Astrocyte (in vitro differentiated cells and primary cell): ENCODE measurements at places on chromosomes 3 and 15. TPM values are rescaled to one million over a fixed set of nuclear protein-coding genes. Genes with fewer than 3 reads are reported as not detected.

- no peak overlapping the region for H3K4me3 ChIP-seq
- no peak overlapping the region for H3K27ac ChIP-seq
- DNase-seq: no peak
- H3K4me1 ChIP-seq: peaks cover 4% of the 10 kb centered on the region
- no peaks in the 10 kb centered on the region for H3K36me3 ChIP-seq
- peaks cover 97% of the 10 kb centered on the region for H3K27me3 ChIP-seq
Observed at GRCh38 chr15:59998950-59999611, 5.0 kb upstream of the FOXB1 start.

- H3K4me1 ChIP-seq: peaks cover 5% of the 10 kb centered on the region
- H3K36me3 ChIP-seq: no peaks in the 10 kb centered on the region
- H3K4me3 ChIP-seq: no peak overlapping the region
- DNase-seq: no peak
- no peak overlapping the region for H3K27ac ChIP-seq
- peaks cover 9% of the 10 kb centered on the region for H3K27me3 ChIP-seq
Observed at GRCh38 chr3:195916291-195916690, 7.9 kb upstream of the TNK2 start.

- no peaks in the 10 kb centered on the region for H3K27me3 ChIP-seq
- peak; percentile 35 for DNase-seq
- no peak overlapping the region for H3K4me3 ChIP-seq
- H3K4me1 ChIP-seq: peaks cover 12% of the 10 kb centered on the region
- no peaks in the 10 kb centered on the region for H3K36me3 ChIP-seq
- H3K27ac ChIP-seq: no peak overlapping the region
Observed at GRCh38 chr3:151282921-151283320, 4.6 kb upstream of the P2RY14 start.

- no peak overlapping the region for H3K4me3 ChIP-seq
- H3K27me3 ChIP-seq: no peaks in the 10 kb centered on the region
- H3K36me3 ChIP-seq: no peaks in the 10 kb centered on the region
- no peak overlapping the region for H3K27ac ChIP-seq
- no peaks in the 10 kb centered on the region for H3K4me1 ChIP-seq
- DNase-seq: no peak
Observed at GRCh38 chr3:37598808-37599581, 262.7 kb upstream of the CTDSPL start.

- H3K27ac ChIP-seq: no peak overlapping the region
- H3K27me3 ChIP-seq: no peaks in the 10 kb centered on the region
- no peak overlapping the region for H3K4me3 ChIP-seq
- no peaks in the 10 kb centered on the region for H3K4me1 ChIP-seq
- DNase-seq: no peak
- H3K36me3 ChIP-seq: no peaks in the 10 kb centered on the region
Observed at GRCh38 chr3:55724821-55725220, 237.7 kb upstream of the WNT5A start.

DNA sequence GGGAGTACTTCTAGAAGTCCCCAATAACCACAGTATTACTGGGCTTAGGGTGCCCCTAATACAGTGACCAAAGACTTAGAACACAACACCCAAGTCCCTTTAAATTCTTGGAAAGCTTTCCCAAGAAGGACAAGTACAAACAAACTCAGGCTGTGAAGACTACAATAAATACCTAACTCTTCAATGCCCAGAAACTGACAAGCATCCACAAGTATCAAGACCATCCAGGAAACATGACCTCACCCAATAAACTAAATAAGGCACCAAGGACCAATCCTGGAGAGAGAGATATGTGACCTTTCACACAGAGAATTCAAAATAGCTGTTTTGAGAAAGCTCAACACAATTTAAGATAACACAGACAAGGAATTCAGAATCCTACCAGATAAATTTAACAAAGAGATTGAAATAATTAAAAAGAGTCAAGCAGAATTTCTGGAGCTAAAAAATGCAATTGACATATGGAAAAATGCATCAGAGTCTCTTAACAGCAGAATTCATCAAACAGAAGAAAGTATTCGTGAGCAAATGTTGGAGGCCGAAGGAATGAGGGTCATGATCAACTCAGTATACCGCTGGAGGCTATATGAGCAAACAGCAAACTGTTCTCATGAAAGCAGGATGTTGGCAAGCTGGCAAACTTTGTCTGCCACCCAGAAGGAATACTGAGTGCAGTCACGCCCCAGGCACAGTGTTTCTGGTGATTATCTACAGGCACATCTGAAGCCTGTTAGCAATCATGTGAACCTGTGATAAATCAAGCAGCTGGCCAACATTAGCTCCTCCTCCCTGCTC is 87.0 kb upstream of the NECTIN3 start:
- no peak overlapping the region for H3K27ac ChIP-seq
- no peaks in the 10 kb centered on the region for H3K4me1 ChIP-seq
- DNase-seq: no peak
- H3K4me3 ChIP-seq: no peak overlapping the region

GRCh38 chr15:66592505-66593218 is 26.9 kb upstream of the LCTL start:
- no peak overlapping the region for H3K27ac ChIP-seq
- H3K4me1 ChIP-seq: no peaks in the 10 kb centered on the region
- no peak overlapping the region for H3K4me3 ChIP-seq
- H3K27me3 ChIP-seq: peaks cover 5% of the 10 kb centered on the region
- H3K36me3 ChIP-seq: no peaks in the 10 kb centered on the region
- no peak for DNase-seq

DNA sequence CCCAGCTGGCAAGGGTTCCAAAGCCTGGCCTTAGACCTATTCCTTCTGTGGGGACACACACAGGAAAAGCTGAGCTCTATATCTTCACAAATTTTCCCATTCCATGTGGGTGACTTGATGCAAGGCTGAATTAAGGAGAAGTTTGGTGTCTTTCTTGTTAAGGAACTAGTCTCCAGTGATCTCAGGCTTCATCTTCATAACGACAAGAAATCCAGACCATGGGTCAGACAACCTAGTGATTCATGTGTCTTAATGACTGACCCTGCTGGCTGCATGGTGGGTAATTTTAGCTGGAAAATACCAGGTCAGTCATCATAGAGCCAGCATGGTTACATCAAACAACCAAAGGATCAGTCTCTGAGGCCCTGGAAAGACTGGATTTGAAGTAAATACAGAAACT is 112.7 kb upstream of the SLC4A7 start:
- H3K4me3 ChIP-seq: peak overlapping the region; percentile 26
- peaks cover 13% of the 10 kb centered on the region for H3K4me1 ChIP-seq
- H3K27me3 ChIP-seq: no peaks in the 10 kb centered on the region

GRCh38 chr3:61733876-61734275 is 172.5 kb downstream of the PTPRG start:
- no peaks in the 10 kb centered on the region for H3K27me3 ChIP-seq
- H3K4me1 ChIP-seq: no peaks in the 10 kb centered on the region
- no peak for DNase-seq
- H3K4me3 ChIP-seq: no peak overlapping the region
- H3K27ac ChIP-seq: no peak overlapping the region
- no peaks in the 10 kb centered on the region for H3K36me3 ChIP-seq

DNA sequence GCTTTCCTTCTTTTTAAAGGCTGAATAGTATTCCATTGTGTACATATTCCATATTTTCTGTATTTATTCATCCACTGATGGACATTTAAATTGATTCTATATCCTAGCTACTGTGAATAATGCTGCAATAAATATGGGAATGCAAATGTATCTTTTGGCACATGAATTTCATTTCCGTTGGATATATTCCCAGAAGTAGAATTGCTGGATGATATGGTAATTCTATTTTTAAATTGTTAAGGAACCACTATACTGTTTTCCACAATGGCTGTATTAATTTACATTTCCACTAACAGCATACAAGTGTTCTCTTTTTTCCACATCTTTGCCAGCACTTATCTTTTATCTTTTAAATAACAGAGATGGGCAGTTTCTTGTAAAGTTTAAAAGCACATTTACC is 302.7 kb downstream of the CTNNB1 start:
- no peak overlapping the region for H3K4me3 ChIP-seq
- no peak for DNase-seq
- no peak overlapping the region for H3K27ac ChIP-seq
- no peaks in the 10 kb centered on the region for H3K27me3 ChIP-seq

DNA sequence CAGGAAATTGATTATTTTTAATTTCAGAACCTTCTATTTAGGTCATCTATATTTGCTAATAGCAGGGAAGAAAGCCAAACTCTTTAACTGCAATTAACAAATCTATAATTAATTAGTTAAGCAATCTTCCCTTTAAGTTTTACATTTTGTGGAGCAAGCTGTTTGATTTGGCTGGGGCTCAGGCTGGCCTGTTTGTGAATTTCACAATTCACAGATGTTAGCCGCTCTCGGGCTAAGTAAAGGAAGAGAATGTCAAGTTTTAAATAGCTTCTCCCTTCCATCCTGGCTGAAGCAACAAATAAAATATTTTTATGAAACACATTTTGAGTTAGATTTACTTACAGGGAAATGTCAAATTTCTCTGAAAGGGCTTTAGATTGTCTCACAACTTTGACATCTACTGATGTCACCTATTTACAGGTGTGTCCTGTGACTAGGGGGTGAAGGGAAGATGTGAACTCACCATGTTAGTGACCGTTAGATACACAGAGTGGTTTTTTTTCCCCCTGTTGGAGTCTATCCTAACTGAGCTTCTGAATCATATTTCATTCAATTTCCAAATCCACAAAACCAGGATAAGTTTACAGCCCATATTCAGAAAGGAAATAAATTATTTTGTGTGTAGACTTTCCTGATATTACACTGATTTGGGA is 1.3 kb upstream of the TP63 start:
- H3K27me3 ChIP-seq: no peaks in the 10 kb centered on the region
- DNase-seq: no peak
- no peaks in the 10 kb centered on the region for H3K36me3 ChIP-seq
- H3K27ac ChIP-seq: no peak overlapping the region
- H3K4me3 ChIP-seq: no peak overlapping the region
- H3K4me1 ChIP-seq: no peaks in the 10 kb centered on the region

DNA sequence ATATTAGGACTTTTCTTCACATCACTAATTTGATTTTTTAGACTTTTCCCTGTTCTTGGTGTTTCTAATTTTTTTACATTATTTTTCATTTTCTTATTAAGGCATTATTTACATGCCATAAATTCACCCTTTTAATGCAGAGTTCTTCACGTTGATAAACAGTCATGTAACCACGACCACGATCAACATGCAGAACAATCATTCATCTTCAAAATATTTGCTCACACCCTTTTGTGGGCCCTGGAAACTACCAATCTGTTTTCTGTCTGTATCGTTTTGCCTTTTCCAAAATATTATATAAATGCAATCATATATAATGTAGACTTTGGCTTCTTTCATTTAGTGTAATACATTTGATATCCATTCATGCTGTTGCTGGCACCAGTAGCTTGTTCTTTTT is 48.7 kb downstream of the ARRDC4 start:
- no peak for DNase-seq
- no peak overlapping the region for H3K4me3 ChIP-seq
- H3K27me3 ChIP-seq: no peaks in the 10 kb centered on the region
- no peaks in the 10 kb centered on the region for H3K4me1 ChIP-seq

GRCh38 chr3:113557374-113557773 is 25.0 kb downstream of the SIDT1 start:
- DNase-seq: peak; percentile 11
- H3K36me3 ChIP-seq: no peaks in the 10 kb centered on the region
- H3K4me1 ChIP-seq: peaks cover 4% of the 10 kb centered on the region
- H3K27me3 ChIP-seq: no peaks in the 10 kb centered on the region

DNA sequence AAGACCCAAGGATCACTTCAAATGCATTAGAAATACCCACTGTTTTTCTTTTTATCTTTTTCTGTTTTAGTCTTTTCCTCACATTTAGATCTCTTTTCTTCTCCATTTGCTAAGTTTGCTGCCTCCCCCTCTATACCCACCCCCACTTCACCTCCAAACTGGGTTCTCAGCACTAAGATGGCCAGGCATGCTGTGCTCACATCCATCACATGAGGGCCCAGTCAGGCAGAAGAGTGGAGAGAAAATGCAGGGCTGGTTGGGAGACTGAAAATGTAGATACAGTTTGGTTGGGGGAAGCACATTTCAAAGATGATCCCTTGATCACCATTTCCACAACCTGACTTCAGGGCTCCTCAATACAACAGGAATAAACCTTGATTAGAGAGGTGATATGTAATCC is 8.7 kb downstream of the GAP43 start:
- no peak for DNase-seq
- H3K27me3 ChIP-seq: no peaks in the 10 kb centered on the region
- H3K36me3 ChIP-seq: no peaks in the 10 kb centered on the region
- no peak overlapping the region for H3K27ac ChIP-seq
- no peak overlapping the region for H3K4me3 ChIP-seq
- no peaks in the 10 kb centered on the region for H3K4me1 ChIP-seq

GRCh38 chr15:77821188-77821958 is 188.7 kb upstream of the LINGO1 start:
- no peak overlapping the region for H3K27ac ChIP-seq
- DNase-seq: peak; percentile 27
- no peaks in the 10 kb centered on the region for H3K36me3 ChIP-seq
- peaks cover 43% of the 10 kb centered on the region for H3K27me3 ChIP-seq

DNA sequence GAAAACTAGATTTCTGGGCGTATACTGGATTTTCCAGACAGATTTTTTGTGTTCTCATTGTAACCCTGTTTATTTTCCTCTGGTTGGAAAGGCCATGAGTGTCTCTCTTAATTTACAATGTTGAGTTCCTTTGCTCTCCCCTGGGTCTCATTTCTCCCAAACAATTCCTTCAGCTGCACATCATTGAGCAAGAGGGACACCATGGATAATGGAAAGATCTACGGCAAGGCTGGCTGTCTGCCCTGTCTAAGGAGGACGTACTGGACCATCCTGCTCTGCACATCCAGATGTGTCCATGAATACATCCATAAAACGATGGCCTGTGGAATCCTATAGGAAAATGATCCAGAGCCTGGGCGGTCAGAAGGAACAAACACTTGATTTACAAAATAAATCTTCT is 258.1 kb upstream of the MCTP2 start:
- H3K36me3 ChIP-seq: no peaks in the 10 kb centered on the region
- peaks cover 3% of the 10 kb centered on the region for H3K27me3 ChIP-seq
- no peak overlapping the region for H3K27ac ChIP-seq
- H3K4me1 ChIP-seq: no peaks in the 10 kb centered on the region
- DNase-seq: no peak
- H3K4me3 ChIP-seq: no peak overlapping the region

GRCh38 chr3:73249047-73249446 is 187.6 kb downstream of the EBLN2 start:
- no peaks in the 10 kb centered on the region for H3K36me3 ChIP-seq
- no peak overlapping the region for H3K4me3 ChIP-seq
- no peak for DNase-seq
- no peak overlapping the region for H3K27ac ChIP-seq
- H3K4me1 ChIP-seq: no peaks in the 10 kb centered on the region
- peaks cover under 1% of the 10 kb centered on the region for H3K27me3 ChIP-seq

- no peaks in the 10 kb centered on the region for H3K27me3 ChIP-seq
- peaks cover 8% of the 10 kb centered on the region for H3K4me1 ChIP-seq
- H3K27ac ChIP-seq: no peak overlapping the region
Observed at GRCh38 chr3:50135964-50136363, 19.2 kb upstream of the SEMA3F start.

The CDCP1 gene
- total RNA-seq: 4.2 and 6.8 TPM in 2 replicates

The SLC51B gene
- not detected in 2 replicates for total RNA-seq

The ISY1 gene
- total RNA-seq: 26.6 and 29.7 TPM in 2 replicates

The ATG3 gene
- 45.4 and 46.2 TPM in 2 replicates for total RNA-seq

The CHRNA3 gene
- not detected in 2 replicates for total RNA-seq

The CCR4 gene
- total RNA-seq: not detected in 2 replicates

The HDC gene
- total RNA-seq: not detected in 2 replicates

The PLSCR5 gene
- total RNA-seq: not detected in 2 replicates

The CDHR4 gene
- not detected in 2 replicates for total RNA-seq

The MDFIC2 gene
- total RNA-seq: not detected in 2 replicates

The EIF4E3 gene
- 3.5 and 4.2 TPM in 2 replicates for total RNA-seq

The TIGIT gene
- not detected in 2 replicates for total RNA-seq

The LAMB2 gene
- 344 and 391 TPM in 2 replicates for total RNA-seq
